ENCODE measurements at places on chromosomes 3 and 15. TPM values are rescaled to one million over a fixed set of nuclear protein-coding genes. Genes with fewer than 3 reads are reported as not detected.

Gene PGBD4
- polyA plus RNA-seq, result 1.8 TPM

Gene NOX5
- 1.3 TPM for polyA plus RNA-seq

Gene CLDN11
- polyA plus RNA-seq, result 225 TPM

Gene GUCA1C
- 0.27 TPM for polyA plus RNA-seq

Gene ARHGAP31
- polyA plus RNA-seq, result 14.2 TPM

Gene NPRL2
- 30.5 TPM for polyA plus RNA-seq

Gene SEC22A
- 26.2 TPM for polyA plus RNA-seq

Gene U2SURP
- polyA plus RNA-seq, result 136 TPM

Gene ENTPD3
- polyA plus RNA-seq, result 1.9 TPM

Gene CLSTN2
- polyA plus RNA-seq, result 2.6 TPM

DNA sequence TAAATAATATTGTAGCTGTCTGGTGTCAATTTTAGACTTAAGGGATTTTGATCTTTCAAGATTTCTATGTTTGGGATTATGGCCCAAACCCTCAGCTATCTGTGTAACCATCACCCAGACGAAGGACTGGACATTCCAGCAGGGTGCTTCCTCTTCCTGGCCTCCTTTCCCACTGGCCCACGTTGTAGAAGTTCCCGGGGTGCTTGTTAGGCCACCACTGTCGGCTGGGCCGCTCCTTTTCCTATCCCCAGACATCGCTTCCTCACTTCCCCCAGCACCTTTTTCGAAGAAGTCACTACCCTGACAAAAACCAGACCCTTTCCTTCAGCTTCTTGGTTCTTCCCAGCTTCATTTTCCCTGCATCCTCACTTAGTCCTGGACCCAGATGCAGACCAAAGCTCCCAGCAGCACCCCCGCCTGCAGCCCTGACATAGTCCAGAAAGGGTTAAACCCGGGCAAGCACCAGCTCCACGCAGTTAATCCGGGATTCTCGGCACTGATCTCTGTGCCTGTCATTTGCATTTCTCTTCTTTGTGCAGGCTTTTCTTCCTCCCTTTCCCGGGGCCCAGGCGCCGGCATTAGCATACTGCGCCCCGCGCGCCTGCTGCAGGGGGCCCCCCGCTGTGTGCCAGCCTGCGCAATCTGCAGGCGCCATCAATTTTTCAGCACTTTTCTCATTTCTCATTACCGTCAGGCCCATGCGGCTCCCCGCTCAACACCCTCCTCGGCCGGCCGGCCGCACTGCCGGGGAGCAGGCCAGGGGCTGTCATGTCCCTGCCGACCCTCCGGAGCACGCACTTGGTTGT is 90.6 kb downstream of the ZNF621 start:
- DNase-seq, result no peak

DNA sequence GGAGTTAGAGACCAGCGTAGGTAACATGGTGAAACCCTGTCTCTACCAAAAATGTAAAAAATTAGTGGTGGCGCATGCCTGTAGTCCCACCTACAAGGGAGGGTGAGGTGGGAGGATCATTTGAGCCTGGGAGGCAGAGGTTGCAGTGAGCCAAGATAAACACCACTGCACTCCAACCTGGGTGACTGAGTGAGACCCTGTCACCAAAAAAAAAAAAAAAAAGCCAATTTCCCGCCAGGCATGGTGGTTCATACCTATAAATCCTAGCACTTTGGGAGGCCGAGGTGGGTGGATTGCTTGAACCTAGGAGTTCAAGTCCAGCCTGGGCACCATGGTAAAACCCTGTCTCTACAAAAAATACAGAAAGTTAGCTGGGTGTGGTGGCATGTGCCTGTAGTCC is 6.9 kb downstream of the CNOT10 start:
- DNase-seq, result no peak

- no peak for DNase-seq
These were observed 358.0 kb upstream of the TGFBR2 start for GRCh38 chr3:30248423-30248822.

- DNase-seq, result no peak
These were observed 224.0 kb downstream of the PLOD2 start for GRCh38 chr3:145936971-145937370.

- DNase-seq, result no peak
These were observed 69.7 kb upstream of the TPM1 start for GRCh38 chr15:62972814-62973213.

GRCh38 chr3:20317616-20318015 is 131.6 kb upstream of the SGO1 start:
- no peak for DNase-seq

DNA sequence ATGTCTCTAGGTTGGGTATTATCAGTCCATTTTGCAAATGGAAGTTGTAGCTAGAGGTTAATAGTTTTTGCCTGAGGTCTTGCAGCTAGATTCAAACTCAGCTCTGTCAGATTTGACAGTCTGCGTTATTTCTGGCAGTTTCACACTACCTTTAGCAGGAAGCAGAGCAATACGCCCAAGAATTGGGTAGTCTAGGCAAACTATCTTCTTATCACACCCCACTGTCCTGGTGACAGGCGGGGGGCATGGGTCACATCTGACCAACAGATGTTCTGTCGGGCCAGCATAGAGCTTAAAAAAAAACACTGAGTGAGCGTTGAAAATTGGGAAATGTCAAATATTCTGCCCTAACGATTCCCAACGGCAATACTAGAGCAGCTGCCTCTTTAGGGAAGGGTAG is 5.7 kb downstream of the GPR160 start:
- no peak for DNase-seq

- DNase-seq, result no peak
These were observed 238.8 kb upstream of the DPH6 start for GRCh38 chr15:35784745-35785144.

- DNase-seq, result no peak
These were observed 30.2 kb downstream of the OCA2 start for GRCh38 chr15:28068930-28069329.

DNA sequence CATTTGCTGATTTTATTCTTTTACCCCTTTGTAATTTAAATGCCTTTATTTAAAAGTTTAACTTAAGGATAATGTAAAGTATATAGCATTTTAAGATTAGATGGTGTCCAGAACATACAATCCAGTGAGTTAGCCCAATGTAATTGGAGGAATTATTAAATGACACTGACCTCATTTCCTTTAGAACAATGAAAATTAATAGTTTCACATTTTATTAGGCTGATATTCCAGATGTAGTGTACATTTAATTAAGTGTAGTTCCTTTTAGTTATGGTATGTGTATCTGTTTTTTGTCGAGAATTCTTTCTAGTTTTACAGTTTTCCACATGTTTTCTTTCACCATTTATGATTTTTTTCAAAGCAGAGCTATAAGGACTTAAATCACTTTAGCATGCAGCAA is 75.8 kb downstream of the RSRC1 start:
- DNase-seq, result peak; percentile 4

DNA sequence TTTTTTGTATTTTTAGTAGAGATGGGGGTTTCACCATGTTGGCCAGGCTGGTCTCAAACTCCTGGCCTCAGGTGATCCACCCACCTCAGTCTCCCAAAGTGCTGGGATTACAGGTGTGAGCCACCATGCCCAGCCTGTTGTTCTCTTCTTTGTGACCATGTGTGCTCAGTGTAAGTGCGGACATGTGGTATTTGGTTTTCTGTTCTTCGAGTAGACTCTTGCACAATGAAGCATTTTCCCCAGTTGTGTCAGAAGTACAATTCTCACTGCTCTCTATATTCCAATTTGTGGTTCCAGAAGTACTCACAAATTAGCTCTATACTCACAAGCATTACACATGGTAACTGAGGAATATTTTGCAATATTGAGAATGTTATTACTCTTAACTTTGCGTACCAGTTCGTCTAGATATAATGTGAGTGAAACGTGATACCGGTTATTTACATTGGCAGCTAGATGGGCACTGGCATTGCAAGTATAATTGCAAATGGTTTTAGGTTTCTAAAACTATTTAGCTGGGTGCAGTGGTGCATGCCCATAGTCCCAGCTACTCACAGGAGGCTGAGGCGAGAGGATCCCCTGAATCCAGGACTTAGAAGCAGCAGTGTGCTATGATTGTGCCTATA is 34.2 kb upstream of the MTMR14 start:
- DNase-seq, result no peak

DNA sequence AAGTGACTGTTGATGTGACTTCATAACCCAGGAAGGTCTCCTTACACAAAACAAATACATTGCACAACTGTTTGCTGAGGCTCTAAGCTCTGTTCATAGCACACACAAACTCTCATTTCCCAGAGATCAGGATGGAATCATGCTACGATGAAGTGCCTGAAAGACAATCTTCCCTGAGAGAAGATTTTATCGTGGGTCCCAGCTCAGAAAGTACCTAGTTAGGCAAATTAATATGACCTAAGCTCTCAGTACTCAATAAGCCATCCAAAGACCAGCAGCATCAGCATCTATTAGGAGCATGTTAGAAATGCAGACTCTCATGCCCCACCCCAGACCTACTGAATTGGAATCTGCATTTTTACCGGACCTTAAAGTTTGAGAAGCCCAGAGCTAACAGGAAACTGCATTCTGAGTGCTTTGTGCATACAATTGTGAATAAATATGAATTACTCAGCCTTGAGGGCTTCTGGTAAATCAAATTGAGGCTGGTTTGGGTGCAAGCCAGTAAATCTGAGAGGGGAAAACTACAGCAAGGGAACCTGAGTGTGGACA is 161.5 kb upstream of the C2CD4B start:
- no peak for DNase-seq

DNA sequence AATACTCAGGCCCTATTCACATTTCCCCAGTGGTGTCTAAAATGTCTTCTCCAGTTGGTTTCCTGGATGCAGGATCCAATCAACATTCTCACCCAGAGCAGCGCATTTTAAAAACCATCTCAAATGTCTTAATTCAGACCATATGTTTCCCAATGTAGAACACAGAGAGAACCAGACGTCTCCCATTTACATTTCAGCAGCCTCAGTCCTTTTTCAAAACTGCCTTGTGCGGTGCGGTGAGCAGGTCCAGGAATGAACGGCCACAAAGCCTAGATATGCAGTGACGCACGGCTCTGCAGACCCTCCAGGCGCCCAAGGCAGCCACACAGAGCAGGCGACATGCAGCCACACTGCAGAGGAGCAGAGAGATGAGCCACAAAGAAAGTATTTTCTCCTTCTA is 66.1 kb upstream of the MEX3B start:
- no peak for DNase-seq

GRCh38 chr3:48528754-48529153 is 24.8 kb upstream of the SHISA5 start:
- no peak for DNase-seq

GRCh38 chr3:185537369-185537970 is 14.9 kb downstream of the LIPH start:
- no peak for DNase-seq

DNA sequence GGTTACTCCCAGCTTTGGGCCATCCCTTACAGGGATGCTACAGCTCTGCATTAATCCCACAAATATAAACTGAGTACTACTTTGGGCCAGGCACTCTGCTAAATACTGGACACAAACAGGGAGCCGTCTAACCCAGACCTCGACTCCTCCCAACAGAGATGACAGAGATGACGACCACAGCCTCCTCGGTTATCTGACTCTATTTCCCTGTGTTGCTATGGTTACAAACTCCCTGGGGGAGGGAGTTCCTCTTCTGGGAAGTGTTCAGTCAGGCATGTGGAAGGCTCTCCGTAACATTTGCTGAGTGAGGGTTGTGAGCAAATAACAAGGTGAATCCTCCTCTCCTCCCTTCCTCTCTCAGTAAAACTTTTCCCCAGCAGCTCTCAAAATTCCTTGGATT is 6.7 kb upstream of the CMTM7 start:
- peak; percentile 85 for DNase-seq

DNA sequence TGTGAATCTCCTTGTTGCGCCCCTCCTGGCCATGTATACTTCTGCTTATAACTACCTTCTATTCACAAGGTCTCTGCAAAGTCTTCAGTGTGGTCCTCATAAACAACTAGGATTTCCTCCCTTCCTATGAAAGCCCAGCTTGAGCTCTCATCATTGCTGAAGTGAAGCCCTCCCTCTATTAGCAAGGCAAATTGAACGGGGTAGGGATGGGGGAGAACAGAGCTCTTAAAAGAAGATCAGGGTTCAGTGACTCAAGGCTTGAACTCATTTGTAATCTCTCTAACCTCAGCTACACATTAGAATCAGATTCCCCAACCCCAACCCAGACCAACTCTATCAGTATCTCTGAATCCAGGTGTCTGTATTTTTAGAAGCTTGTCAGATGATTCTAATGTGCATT is 88.3 kb upstream of the ST8SIA2 start:
- DNase-seq, result no peak

- DNase-seq, result peak; percentile 11
These were observed at the start of gene TEX55 for GRCh38 chr3:119145500-119146167. Gene TEX55 (plus strand): TSS chr3:119146165. CDS start chr3:119146190, 25 bp downstream.

Measured in renal cortex interstitium (tissue), 15 donors.